ENCODE measurements at places on chromosomes 2 and 18.

- DNase-seq, result no peak
These were observed 13.5 kb downstream of the SDC1 start for GRCh38 chr2:20211420-20211819.

- no peak for DNase-seq
These were observed 22.6 kb upstream of the RNF125 start for GRCh38 chr18:31996007-31996406.

DNA sequence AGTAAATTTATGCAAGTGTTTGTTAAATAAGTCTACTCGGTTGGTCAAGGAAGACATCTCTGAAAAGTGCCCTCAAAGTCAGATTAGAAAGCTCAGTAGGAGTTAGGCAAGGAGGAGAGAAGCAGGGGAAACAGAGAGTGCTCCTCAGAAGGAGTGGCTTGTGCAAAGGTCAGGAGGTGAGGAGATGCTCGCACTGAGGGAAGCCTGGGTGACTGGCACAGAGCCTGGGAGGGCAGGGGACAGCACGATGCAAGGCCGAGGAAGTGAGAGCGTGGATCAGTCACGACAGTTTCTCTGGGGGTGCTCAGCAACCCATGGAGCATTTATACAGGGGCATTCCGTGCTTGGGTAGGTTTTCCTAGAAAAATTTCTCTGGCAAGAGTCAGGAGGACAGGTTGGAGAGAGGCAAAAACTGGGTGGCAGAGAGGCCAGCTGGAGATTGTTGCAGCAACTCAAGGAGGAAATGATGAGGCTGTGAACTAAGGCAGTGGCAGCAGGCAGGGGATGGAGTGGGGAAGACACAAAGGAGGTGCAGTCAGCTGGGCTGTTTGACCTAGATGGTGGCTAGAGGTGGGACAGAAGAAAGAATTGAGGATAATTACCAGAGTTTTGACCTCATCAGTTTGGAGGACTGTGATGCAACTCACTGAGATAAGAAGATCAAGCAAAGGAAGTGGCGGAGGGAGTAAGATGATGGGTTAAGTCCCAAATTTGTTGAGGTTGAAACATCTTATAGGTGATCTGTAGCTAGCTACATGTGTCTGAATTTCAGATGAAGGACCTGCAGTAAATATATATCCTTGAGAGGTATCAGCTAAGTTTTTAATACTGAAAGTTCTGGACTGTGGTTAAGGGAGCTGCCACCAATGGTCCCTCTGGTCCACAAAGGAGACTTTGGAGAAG is 52.4 kb downstream of the BCL2 start:
- DNase-seq, result no peak

DNA sequence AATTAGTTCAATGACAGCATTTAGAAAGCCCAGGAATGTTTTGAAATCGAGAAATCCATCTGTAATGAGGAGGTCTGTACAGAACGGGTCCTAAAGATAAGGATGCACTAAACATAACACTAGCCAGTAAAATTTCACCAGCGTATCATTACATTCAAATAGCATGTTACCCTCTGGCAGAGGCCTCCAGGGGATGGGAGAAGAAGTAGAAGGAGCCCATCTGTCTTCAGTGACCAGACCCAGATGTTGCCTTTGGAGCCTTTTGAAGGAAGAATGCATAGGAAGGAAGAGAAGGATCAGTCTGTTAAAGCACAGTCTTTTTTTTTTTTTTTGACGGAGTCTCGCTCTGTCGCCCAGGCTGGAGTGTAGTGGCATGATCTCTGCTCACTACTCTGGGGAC is 86.1 kb upstream of the BCL2L11 start:
- DNase-seq, result no peak

DNA sequence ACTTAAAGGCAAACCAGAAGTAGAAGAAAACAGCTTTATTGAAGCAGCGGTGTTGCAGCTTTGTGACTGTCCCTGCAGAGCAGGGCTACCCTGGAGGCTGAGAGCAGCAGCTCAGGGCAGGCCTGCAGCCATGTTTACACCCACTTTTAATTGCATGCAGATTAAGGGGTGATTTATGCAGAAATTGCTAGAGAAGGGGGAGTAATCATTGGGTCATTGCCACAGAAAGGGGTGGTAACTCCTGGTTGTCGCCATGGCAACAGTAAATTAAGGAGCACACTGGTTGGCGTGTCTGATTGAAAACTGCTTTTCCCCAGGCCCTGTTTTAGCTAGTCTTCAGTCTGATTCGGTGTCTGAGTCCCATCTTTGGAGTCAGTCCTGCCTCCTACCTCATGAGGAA is 195.4 kb upstream of the HDAC4 start:
- no peak for DNase-seq

DNA sequence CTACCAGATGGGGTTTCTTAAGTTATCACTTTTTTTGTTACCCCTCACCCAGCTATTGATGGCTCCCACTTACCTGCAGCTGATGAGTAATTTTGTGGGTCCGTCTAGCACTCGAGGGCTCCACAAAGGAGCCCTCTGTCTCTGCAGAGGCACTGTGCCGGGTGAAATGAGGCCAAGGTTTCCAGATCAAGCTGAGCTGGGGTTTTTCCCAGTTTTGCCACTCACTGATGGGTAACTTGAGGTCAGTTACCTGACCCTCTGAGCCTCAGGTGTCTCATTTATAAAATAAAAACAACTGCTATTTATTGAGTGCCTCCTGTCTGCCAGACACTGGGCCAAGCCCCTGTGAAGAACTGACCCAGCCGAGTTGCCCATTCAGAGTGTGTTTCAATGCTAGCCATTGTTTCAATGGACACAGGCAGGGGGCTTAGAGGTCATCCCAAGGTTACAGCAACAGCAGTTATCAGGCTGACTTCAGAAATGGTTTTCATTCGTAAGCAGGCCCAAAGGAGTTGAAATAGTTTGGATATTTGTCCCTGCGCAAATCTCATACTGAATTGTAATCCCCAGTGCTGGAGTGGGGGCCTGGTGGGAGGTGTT is 192.9 kb downstream of the NCK2 start:
- DNase-seq, result no peak

DNA sequence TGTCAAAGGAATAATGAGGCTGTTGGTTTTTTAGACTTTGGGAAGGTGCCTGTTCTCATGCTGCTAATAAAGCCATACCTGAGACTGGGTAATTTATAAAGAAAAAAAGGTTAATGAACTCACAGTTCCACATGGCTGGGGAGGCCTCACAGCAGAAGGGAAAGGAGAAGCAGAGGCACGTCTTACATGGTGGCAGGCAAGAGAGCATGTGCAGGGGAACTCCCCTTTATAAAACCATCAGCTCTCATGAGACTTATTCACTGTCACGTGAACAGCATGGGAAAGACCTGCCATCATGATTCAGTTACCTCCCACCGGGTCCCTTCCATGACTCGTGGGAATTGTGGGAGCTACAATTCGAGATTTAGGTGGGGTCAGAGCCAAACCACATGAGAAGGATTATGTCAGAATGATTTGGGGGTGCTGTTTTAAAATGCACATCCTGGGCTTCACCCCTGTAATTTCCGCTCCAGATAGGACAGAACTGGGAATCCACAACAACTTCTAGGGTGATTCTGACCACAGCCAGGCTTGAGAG is 37.8 kb downstream of the TCF7L1 start:
- no peak for DNase-seq

GRCh38 chr2:25337276-25337675 is 4.4 kb downstream of the DNMT3A start:
- DNase-seq, result no peak

GRCh38 chr2:181253438-181253837 is 203.7 kb upstream of the ITGA4 start:
- no peak for DNase-seq

DNA sequence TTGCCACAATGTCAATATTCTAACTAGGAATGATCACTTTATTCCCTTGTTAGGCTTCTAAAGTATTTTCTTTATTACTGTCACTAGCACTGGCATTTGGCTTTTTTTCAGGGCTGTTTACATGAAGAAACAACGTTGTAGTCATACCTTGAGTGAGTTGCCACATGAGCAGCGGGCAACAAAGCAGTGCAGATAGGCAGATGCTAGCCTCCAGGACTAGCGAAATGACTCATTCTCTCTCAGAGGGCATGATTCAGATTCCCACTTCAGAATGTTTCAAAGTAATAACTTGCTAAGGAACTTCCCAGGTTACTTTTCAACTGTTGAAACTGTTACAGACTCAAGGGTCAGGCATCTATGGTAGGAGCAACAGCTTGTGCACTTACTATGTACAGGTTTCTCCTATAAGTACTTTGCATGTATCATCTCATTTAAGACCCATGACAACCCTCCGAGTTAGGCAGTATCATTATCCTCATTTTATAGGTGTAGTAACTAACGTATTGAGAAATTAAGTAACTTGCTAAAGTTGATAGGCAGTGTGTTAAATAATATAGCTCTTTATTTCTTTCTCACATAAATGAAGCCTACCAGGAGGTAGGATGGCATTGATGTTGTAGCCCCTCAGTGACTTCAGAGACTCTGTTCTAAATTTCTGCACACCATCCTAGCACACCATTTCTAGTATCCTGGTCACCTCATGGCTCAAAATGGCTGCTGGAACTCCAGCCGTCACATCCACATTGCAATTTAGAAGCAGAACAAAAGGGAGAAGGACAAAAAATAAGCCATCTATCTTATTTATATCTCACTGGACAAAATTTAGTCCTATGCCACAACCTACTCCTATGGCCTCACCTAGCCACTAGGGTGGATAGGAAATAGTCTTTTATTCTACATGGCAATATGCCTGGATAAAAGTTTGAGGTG is 83.3 kb downstream of the ICOS start:
- DNase-seq, result peak; percentile 48

- DNase-seq, result no peak
These were observed 447 bp downstream of the TRAF3IP1 start for GRCh38 chr2:238320648-238321281.
